Iris pigment epithelial cell (primary cell): ENCODE measurements at places on chromosomes 5 and 9.
A peak's percentile ranks its signal among the peaks of the same experiment; 100 is the strongest.

DNA sequence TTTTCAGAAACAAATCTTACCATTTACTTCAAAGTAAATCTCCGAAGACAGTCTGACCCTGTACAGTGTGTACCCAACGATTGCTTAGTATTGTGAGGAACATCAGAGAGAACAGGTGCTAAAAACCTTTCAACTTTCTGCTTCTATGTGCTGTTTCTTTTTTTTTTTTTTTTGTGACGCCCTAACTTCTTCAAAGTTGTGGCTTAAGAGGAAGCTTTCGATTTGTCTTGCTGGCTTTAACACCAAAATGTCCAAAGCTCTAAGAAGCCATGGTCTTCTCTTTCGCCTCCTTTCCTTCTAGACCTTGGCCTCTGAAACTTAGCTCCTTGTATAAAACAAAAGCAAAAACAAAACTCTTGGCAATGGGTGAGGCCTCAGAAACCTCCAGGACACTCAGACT lies 1.2 kb downstream of the TNFSF8 start:
- DNase-seq, result no peak

DNA sequence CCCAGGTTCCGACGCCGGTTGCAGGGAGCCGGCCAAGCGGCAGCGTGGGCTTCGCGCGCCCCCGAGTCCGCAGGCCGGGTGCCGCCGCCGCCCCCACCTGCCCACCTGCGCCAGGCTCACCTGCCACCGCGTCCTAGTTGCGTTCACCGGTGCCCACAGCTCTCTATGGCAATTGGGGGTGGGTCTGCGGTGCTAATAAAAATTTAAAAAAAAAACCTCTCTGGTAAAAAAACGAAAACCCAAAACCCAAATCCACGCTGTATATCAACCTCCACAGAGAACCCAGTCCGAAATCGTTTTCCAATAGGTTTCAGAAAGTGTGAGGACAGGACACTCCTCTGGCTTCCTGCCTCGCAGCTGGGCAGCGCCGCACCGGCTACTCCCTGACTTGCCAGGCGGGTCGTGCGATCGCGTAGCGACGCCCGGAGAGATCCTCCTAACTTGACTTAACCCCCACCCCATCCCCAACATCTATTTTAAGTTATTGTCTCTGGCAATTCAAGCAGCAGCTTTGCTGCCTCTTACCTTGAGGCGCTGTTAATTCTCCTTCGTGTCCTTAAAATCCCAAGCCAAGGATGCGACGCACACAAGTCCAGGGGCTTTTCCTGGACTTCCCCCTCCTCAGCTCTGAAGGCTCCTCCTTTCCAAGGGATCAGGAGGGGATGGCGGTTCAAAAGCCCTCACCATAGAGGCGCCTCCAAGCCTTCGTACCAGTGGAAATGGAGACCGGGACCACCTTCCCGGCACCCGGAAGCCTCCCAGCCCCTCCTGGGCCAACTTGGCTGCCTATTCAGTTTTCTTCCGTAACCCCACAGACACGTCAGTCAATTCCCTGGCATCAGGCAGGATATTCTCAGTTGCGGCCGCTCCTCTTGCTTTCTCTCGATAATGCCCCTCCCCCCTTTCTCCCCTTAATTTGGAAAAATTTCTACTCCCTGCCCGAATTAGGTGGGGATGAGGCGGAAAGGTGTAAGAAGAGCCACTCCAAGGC lies 1639.4 kb upstream of the C9orf72 start:
- no peak for DNase-seq

- DNase-seq, result no peak
Observed at GRCh38 chr5:171956314-171956713, 50.1 kb downstream of the FBXW11 start.

GRCh38 chr5:168268949-168269936 lies 22.2 kb upstream of the WWC1 start:
- DNase-seq, result peak; percentile 75

GRCh38 chr9:68998812-68999211 lies 15.1 kb downstream of the PRKACG start:
- no peak for DNase-seq
